ENCODE measurements at places on chromosomes 2 and 18.

DNA sequence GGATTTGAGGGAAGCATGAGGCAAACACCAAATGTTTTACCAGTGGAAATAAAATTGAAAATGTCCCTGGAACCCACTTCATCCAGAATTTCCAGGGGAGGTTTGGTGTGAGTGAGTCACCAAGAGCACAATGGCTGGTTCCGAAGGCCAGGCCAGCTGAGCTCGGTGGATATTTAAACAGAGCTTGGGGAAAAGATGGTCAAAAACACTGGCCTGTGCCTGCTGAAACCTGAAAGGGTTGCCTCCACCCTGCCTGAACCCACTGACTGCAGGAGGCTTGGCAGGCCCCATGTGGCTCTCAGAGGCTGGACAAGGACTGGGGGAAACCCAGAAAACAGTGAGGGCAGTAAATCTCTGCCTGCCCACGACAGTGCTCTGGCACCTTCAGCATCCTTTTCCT, 93.9 kb downstream of the TTC32 start:
- DNase-seq = no peak

- DNase-seq = no peak
These were observed 5.9 kb downstream of the LBX2 start for GRCh38 chr2:74493546-74493945.

DNA sequence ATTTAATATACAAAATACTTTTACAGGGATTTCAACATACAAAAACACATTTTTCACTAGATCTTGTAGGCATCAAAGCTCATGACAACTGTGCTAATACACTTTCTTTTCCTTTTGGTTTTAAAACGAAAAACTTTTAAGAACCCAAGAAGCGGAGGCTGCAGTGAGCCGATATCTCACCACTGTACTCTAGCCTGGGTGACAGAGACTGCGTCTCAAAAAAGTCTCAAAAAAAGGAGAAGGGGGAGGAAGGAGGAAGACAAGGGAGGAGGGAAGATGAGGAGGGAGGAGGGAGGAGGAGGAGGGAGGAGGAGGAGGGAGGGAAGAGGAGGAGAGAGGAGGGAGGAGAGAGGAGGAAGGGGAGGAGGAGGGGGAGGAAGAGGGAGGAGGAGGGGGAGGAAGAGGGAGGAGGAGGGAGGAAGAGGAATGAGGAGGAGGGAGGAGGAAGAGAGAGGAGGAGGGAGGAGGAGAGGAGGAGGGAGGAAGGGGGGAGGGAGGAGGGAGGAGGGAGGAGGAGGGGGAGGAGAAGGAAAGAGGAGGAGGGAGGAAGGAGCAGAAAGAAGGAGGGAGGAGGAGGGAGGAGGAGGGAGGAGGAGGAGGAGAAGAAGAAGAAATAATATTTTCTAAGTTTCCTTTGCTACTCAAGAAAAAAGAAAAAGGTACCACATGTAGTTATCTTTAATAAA, 13.8 kb downstream of the ROCK2 start:
- DNase-seq = no peak

DNA sequence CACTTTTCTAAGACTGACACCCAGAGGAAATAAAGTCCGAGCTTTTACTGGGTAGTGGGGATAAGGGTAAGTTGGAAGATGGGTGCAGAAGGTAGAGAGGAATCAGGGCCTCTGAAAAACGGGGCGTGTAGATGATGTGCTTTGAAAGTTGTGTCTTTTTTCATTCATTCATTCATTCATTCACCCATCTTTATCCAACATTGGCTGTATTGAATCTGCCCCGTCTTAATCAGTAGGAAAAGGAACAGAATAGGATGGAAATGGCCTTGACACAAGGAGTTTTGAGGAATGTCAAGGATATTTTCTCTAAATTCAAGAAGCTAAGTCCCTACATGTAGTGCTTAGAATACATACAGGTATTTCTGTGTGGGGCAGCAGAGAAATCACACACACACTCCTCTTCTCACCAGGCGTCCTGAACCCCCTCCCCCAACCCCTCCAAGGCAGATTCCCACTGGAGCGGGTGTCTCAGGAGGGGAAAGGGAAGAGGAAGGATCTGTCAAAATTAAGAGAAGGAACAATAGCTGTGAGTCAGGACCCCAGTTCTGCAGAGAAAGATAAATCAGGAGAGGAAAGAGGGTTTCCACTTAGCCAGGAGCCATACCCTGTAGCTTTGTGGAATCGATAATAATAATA, 13.9 kb downstream of the DYSF start:
- DNase-seq = no peak

DNA sequence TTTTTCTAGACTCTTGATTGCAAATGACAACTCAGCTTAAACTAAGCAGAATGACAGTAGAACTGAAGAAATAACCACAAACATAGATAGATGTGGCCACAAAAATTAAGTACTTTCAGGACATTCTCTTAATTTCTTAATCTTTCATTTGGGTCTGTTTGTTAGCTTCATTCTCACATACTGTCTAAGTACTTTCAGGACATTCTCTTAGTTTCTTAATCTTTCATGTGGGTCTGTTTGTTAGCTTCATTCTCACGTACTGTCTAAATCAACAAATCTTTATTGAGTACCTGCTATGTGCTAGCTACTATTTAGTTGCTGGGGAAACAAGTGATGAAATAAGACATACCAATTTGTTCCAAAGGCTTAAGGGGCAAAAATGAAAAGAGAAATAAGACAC, 35.1 kb downstream of the FAM117B start:
- DNase-seq = no peak

- DNase-seq = peak; percentile 8
These were observed 166.3 kb upstream of the SERTAD2 start for GRCh38 chr2:64819774-64820688.

DNA sequence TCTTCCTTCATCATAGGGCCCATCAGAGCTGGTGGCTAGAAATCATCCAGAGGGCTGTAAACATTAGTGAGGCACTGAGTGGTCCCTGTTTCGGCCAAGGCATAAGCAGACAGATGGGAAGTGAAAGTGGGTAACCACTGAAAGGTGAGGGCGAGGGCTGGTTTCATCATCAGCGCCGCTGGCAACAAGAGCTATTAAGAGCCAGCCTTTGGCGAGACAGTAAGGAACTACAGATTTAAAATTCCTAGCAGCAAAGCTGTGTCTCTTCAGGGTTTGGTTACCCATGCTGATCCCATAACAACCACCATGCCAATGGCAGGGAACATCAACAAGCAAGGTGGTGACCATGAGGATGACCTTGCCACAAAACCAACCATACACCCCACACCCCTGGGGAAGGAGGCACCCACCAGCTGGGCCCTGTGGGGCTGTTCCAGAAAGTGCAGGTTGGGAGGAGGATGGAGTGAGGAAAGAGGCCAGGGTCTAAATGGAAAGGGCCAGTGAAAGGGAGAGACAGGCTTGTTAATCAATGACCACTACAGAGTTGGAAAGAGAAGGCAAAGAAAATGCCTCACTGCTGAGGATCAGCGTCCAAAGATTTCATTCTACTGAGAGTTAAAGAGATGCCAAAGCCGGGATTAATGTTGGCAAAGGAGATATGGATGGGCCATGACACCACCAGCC, 9.0 kb upstream of the SLC20A1 start:
- DNase-seq = no peak

GRCh38 chr2:41907771-41908207, 140.0 kb upstream of the PKDCC start:
- no peak for DNase-seq

DNA sequence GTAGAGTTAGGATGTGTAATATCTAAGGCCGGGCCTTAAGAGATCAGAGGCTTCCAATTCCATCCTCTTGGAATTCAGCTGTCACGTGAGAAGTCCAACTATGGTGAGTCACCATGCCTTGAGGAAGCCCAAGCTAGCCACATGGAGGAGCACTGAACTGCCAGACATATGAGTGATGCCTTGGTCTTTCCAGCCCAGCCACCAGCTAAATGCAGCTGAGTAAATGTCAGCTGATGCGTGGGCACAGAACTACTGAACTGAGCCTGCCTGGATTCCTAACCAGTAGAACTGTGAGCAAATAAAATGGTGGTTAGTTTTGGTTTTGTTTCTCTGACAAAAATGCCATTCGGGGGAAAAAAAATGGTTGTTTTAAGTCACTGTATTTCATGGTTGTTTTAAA, 153.7 kb upstream of the SERTAD2 start:
- DNase-seq = peak; percentile 14

DNA sequence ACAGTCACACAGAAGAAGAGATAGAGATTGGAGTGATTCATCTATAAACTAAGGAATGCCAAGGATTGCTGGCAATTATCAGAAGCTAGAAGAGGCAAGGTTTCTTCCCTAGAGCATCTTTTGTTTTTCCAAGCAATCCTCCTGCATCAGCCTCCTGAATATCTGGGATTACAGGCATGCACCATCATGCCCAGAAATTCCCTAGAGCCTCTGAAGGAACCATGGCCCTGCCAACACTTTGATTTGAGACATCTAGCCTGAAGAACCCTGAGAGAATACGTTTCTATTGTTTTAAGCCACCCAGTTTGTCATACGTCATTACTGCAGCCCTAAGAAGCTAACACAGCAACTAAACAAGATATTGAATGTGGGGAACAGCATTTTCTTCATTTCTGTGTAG, 525.0 kb downstream of the ERBB4 start:
- no peak for DNase-seq

GRCh38 chr2:51304311-51304710, 272.4 kb upstream of the NRXN1 start:
- no peak for DNase-seq

DNA sequence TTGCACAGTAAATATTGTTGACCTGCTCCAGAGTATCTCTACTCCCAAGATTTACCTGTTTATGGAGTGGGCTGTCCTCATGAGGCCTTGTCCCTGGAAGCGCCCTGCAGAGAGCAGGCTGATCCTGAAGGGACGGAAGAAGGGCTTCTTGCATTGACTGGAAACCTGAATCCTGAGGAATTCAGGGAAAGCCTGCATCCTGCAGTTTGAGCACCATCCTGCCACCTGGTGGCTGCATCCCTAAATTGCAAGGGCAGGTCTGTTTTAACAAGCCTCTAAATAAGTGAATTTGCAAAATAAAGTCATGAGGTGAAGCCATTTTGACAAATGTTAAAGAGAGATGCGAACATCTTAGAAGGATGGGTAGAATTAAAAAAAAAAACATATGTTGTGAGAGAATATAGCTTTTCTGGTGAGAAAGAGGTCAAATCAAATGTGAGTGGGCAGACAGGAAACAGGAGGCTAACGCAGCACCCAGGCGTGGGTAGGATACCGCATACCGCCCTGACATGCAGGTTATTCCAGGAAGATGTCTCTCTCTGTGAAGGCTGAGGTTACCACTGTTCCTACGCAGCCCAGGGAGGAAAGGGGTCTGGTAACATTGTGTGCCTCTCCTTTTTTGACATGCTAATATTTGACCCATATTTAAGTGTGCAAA, 754.9 kb downstream of the RNF144A start:
- DNase-seq = peak; percentile 29

- DNase-seq = no peak
These were observed 278.9 kb downstream of the SLC4A3 start for GRCh38 chr2:219906114-219907010.

- no peak for DNase-seq
These were observed 47.9 kb downstream of the MEMO1 start for GRCh38 chr2:31962757-31963361.

GRCh38 chr2:98396745-98397355, 47.8 kb upstream of the INPP4A start:
- no peak for DNase-seq

DNA sequence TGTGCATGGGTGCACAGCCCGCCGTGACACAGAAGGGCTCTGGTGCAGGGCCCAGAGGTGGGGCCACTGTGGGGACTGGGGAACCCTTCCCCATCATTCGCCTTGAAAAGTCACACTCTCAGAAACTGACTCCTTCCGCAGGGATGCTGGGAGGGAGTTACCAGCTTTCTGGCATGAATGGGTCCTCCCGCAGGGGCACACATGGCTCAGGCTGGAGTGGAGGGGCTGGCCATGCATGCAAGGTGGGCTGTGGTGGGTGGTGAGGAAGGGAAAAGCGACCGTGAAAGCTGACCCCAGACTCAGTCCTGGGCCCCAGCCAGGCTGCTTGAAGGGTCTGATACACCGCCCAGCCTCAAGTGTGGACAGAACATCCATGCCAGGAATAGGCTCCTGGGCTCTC, 201.1 kb downstream of the TNS1 start:
- DNase-seq = no peak

DNA sequence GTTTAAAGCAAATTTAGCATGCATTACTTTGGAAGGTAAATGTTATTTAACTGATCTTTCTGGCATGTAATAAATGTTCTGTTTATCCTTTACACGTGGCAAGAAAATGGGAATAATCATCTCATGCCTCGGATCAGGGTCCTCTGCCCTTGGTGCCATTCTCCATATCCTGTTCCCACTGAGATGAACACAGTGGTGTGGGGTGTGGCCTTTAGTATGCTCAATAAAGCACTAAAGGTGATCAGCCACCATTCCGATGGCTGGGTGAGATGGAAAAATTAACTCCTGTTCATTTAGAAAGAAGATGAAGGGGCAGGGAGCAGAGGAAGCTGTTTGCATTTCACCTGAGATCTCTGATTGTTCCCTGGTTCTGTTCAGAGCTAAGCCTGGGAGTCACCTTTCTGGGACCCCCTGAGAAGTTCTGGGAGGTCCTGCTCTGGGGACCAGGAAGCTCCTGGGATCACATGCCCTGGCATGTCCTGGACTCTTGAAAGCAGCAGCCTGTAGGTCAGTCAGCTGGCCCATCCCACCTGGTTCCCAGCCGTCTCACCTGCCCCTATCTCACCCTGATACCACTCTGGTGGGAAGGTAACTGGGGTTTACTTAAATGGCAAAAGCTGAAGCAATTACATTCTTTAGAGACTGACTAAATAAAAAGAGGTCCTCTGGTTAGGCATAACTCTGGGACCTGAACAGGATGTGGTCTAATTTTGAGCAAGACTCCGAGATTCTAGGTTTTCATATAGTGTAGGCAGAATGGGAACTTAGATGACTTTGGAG, 288.9 kb upstream of the EPAS1 start:
- no peak for DNase-seq

- no peak for DNase-seq
These were observed 59.8 kb upstream of the CHRNA1 start for GRCh38 chr2:174824068-174824467.

DNA sequence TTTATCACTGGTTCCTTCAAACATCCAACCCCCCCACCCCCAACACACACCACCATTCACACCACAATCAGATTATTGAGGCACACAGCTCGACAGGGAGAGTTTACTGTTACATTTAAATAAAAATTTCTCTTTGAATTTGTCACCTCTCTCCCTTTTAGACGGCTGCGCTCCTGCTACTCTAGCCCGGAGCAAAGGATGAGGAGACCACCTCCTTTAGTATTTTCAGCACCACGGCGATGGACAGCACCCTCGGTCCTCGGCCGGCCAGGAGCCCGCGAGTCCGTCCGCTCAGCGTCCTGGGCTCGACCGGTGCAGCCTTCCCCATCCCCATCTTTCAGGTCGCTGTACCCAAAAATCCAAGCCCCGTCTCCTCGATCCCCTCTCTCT, 892 bp downstream of the CELF4 start:
- no peak for DNase-seq

- DNase-seq = no peak
These were observed 36.0 kb downstream of the CDK15 start for GRCh38 chr2:201842131-201842860.

- no peak for DNase-seq
These were observed 226.2 kb downstream of the SLC8A1 start for GRCh38 chr2:40225670-40226210.

All from stimulated activated CD4-positive, alpha-beta T cell treated with anti-CD3 and anti-CD28 coated beads, Interleukin-15, amount 100 ng/mL, for 1 hour (primary cell).